ENCODE measurements at places on chromosomes 2 and 18.

DNA sequence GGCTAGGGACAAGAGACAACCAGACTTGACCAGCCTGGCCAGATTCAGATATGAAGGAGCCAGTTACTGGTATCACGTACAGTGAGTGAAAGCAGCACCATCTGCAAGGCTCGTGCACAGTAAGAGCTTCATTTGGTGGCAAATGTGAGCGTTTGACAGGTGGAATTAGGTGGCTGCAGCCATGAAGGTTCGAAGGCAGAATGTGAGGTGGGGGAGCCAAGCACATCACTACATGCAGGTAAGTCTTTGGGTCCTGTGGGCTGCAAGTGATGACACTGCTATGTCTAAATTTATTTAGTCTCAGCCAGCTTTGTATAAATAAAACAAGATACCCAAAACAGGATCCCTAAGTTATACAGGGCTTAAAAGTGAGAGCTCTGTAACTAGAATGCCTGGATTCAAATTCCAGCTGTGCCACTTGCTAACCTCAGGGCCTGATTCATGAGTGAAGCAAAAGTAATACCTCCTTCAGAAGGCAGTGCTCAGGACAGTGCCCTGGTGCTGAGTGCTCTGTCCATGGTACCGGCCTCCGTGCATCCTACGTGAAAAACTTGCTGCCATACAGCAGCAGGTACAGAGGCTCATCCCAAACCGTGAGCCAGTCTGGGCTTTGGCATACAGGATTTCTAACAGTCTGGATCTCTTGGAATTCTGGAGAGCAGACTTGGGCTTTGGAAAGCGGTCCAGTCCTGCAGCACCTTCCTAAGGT, 18.6 kb downstream of the DDX18 start:
- DNase-seq, result no peak

GRCh38 chr18:24120676-24121075, 18.2 kb upstream of the CABYR start:
- DNase-seq, result no peak

DNA sequence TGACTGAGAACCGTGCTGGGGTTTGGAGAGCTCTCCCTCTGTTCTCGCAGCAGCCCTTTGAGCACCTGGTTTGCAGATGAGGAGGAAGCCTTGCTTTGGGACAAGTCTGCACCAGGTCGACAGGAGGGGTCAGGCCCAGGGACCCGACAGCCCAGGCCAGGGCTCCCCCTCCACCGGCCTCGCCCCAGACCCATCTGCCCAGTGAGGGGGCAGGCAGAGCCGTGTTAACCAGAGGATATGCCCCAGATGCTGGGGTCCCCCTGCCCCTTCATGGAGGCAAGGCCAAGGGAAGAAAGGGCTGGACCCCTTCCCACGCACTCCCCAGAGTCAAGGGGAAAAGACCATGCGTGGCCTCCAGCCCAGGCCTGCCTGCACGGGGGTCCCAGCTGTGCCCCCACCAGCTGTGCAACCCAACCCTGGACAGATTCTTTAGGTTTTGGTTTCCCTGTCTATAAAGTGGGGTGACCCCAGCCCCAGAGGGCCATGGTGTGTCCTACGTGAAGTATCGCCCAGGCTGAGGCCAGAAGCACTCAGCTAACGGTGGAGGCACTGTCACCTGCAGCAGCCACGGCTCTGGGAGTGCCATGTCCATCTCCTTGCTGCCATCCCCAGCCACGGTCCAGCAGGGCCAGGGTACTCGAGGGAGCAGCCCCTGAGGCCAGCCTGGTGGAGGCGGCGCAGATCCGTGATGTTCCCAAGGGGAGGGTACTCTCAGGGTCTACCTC, 4.8 kb upstream of the SNED1 start:
- no peak for DNase-seq

DNA sequence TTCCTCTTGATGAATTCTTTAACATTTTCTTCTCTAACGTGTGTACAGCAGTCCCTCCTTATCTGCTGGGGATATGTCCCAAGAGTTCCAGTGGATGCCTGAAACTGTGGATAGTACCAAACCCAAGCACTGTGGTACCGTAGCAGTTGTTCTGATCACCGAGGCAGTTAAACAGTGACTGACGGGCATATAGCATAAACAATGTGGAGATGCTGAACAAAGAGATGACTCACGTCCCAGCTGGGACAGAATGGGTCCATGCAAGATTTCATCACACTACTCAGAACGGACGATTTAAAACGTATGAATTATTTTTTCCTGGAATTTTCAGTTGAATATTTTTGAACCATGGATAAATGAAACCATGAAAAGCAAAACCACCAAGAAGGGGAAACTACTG, 54.5 kb upstream of the SPAG16 start:
- DNase-seq, result no peak

DNA sequence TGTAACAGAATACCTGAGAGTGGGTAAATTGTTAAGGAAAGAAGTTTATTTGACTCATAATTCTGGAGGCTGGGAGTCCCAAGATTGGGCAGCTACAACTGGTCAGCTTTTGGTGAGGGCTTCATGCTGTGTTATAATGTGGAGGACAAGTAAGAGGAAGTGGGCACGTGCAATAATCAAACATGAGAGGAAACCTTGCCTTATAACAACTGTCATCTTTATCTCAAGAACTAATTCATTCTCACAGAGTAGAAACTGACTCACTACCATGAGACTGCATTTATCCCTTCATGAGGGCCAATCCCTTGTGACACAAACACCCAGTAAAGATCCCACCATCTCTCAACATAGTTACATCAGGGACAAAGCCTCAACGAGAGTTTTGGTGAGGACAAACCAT, 318.1 kb upstream of the NT5C1B start:
- no peak for DNase-seq

DNA sequence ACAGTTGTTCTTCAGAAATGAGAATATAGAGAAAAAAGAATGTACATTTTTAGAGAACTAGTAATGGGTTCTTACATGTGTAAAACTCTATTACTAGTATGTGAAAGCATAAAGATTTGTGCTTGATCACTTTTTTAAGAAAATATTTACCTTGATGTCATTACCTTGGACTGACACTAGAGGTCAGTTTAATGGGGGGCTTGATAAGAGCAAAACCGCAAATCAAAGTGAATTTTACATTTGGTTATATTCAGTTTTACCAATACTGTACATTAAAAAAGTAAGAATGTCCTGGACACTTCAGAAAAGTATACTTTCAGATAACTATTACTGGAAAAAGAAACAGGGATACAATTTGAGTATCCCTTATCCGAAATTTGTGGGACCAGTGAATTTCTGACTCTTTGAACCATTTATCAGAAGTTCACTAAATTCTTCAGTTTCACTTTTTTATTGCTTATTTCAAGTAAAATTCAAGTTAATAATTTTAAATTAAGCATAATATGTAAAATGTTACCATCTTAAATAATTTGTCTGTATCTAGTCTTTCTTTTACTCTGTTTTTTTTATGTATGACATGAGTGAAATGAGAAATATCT, 1149.5 kb downstream of the DSC3 start:
- no peak for DNase-seq

- DNase-seq, result no peak
These were observed 6.0 kb downstream of the ITM2C start for GRCh38 chr2:230870544-230871360.

- no peak for DNase-seq
These were observed 88.2 kb downstream of the MTCL1 start for GRCh38 chr18:8793445-8794155.

DNA sequence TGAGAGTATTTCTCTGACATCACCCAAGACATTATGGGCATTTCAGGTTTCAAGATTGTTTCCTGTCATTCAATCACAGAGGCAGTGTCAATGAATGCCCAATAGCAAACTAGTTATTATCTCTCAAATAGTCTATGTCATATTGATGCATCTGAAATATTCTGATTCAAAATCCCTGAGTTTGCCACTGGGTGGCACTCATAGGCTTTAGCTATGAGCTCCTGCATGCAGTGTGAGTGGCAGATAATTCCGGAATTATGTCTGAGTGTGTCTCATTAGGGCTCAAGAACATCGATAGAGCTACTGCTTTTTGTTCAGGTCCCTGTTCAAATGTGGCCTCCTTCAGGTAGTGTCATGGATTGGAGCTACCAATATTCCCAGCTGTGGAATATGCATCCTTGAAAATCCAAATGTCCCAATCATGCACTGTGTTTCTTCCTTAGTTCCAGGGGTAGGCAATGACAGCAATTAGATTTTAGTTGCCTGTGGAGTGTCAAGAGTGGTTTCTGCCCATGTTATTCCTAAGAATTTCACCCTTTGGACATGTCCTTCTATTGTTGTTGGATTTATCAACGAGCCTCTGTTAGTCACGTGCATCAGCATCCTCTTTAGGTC, 7.8 kb upstream of the OR6B3 start:
- peak; percentile 20 for DNase-seq
